Stimulated activated CD4-positive, alpha-beta T cell treated with anti-CD3 and anti-CD28 coated beads, Interleukin-2, amount 100 ng/mL, for 4 hours (primary cell): ENCODE measurements at places on chromosomes 1 and 21.

- no peak for DNase-seq
Observed at GRCh38 chr1:29939079-29939478, 702.8 kb downstream of the PTPRU start.

- no peak for DNase-seq
Observed at GRCh38 chr1:71706029-71706671, 576.2 kb downstream of the NEGR1 start.

DNA sequence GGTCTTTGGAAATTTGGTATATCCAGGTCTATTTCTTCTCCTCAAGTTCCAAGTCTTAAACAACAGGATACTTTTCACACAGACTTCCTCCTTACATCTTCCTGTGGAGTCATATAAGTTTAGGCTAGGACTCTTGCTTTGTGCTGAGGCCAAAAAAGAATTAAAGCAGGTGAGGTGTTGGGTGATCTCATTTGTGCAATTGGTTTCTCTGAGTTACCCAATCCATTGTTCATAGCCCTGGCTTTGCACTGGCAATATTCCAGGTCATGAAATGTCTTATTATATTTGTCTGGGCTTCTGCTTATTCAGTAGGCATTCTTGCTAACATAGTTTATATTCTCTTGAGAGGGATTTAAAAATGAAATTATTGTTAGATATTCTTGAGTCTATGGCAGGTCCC, 14.1 kb upstream of the KIAA0040 start:
- no peak for DNase-seq

GRCh38 chr21:37060296-37060695, 12.6 kb downstream of the PIGP start:
- DNase-seq = no peak

DNA sequence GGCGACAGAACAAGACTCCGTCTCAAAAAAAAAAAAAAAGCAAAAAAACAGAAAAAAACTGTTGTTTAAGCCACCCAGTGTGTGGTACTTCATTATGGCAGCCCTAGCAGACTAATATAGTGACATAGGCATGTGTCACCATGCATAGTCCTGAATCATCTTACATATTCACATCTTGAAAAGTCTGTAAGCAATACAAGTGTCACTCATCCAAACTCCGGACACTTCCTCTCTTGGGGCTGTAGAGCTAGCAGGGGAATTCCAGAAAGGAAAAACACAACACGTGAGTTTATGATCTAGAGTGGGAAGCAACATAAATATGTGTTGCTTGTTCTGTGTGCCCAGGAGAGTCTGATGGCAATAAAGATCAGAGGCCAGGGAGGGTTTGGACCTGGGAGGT, 81.6 kb upstream of the KCNE2 start:
- no peak for DNase-seq

- DNase-seq = no peak
Observed at GRCh38 chr1:155219592-155220031, 11.1 kb downstream of the MTX1 start.

- DNase-seq = no peak
Observed at GRCh38 chr1:45554198-45554597, 3.6 kb downstream of the AKR1A1 start.

DNA sequence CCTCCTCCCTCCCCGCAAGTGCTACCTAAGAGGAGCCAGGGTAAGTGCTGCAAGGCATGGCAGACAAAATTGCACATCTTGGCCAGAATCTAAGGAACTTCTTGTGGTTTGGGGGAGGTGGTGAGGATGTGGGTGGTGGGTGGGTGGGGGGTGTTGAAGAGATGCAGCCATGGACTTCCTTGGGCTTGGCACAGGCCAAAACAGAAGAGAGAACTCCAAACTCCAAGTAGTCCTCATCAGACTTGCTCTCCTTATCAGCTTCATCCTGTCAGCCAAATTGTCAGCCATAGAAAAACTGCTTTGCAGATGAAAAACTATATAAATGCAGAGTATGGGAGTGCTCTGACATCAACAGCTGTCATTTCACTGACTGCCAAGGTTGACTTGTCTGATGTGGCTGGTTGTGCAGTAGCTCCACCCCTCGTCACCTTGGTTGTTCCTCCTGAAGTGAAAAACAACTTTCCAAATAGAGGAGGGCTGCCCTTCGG, 7.1 kb downstream of the AMIGO1 start:
- DNase-seq = peak; percentile 36

DNA sequence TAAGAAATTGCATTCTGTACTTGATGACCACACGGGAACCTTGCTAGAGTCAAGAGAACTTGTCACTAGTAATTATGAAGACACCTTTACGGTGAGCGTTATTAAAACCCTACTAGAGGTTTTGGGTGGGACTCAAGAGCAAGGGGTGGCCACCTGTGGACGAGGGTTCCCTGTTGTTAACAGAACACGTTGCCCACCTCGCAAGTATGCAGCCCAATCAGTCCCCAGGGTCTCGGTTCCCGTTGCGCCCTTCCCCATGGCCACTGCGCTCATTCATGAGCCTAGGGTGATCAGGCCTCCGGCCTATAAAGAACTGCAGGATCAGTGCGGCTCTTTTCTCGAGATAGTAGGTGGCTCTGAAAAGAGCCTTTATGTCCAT, 30.2 kb upstream of the RNF187 start:
- no peak for DNase-seq

DNA sequence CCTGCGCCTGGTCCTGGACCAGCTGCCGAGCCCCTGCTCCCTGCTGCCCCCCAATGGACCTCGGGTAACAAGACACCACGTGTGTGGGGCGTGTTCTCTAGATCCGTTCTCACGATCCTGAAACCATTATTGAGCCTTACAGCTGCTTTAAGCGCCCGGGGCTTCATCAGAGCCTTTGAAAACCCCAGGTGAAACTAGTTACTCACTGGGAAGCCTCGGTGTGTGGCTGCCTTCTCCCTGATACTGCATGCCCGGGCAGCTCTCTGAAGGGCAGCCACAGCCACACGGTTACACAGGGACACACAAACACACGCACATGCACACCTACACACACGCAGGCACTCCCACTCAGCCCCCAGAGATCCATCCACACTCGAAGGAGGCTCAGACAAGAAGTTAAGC, 5.3 kb downstream of the HES2 start:
- DNase-seq = peak; percentile 26

DNA sequence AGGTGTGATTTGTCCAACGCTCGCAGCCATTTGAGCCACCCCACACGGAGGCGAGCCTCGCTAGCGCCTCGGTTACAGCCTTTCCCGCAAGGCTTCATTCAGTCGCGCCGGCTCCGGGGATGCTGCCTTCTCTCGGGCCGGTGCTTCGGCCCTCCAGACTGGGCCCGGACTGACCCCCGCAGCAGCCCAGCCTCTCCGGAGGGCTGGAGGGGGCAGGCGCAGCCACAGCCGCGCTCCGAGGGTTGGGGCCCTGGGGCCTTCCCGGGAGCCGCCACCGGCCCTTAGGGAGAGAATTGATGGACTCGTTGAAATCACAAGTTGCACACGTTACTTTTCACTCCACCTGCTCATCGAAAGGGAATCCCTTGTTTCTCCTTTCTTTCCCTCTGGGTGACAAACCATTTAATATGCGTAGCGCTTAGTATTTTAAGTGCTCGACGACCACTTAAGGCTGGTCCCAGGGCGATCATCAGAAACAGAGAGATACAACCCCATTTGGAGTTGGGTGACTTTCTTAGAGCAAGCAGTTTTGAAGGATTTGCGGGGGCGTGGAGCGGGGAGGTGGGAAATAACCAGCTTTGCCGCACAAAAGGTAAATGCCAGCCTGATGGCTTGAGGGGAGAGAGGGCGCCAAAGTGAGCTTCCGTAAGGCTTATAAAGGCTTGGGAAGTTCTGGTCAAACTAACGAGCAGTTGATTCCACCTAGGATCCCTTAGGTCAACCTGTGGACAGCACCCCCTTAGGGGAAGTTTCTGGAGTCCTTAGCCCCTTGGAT, 24.6 kb upstream of the ENAH start:
- no peak for DNase-seq

- no peak for DNase-seq
Observed at GRCh38 chr1:199173356-199173755, 534.5 kb downstream of the PTPRC start.

- DNase-seq = peak; percentile 84
Observed at GRCh38 chr1:24502709-24503058, at the start of gene RCAN3. Gene RCAN3, plus strand, starts transcription at chr1:24502836. Its CDS starts 11,537 bp downstream, at chr1:24514373.

DNA sequence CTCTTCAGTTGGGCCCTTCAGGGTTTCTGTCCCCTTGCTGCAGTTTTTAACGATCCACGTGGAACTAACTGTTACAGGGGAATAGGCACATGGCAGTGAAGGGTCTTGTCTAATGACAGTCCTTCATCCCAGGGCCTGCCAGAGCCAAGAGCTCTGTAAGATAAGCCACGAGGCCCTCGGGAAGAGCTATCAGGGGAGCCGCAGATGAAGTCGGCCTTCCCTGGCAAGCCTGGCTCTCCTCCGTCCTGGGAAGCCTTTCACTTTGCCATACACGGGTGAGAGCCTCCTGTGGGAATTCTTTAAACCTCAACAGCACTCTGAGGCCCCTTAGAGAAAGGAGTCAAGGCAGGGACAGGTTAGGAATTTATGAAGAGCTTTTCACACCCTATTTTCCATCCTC, 29.0 kb downstream of the ACP6 start:
- no peak for DNase-seq

DNA sequence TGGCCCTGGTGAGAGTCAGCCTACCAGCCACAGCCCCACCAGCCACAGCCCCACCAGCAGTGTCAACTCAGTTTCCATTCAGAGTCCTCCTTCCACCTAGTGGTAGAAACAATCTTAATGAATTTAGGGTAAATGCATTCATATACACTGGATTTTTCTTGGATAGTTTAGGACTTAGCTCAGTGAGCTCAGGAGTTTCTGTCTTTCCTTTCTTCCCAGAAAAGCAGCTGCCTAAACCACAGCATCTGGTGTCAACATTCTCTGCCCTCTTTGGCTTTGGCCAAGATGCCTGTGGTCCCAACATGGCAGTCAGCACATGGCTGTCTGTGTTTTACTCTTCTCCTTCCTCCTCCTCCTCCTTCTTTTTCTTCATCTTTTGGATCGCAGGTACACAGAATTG, 94.0 kb downstream of the CLIC6 start:
- no peak for DNase-seq

GRCh38 chr1:172400722-172401105, 19.8 kb upstream of the C1orf105 start:
- DNase-seq = no peak

- no peak for DNase-seq
Observed at GRCh38 chr1:8174807-8175206, 143.1 kb upstream of the SLC45A1 start.

- no peak for DNase-seq
Observed at GRCh38 chr1:84540759-84541158, 33.5 kb downstream of the CTBS start.

GRCh38 chr1:180691322-180691913, 59.6 kb downstream of the XPR1 start:
- DNase-seq = no peak

DNA sequence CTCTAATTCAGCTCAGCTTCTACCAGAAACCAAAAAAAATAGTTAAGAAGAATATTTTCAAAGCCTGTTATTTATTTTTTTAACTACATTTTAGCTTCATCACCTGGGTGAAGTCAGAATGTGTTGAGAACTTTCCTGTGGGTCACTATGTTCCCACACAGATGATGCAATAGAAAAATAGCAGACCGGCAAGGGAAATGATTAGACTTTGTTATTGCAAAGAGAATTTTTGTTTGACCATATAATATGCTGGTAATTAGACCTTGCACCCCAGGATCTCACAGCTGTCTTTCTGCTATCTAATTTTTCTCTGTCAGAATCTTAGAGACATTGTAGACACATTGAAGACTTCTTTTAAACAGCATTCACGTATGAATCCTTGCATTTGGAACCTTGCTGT, 299.3 kb downstream of the TBX15 start:
- DNase-seq = no peak

- DNase-seq = no peak
Observed at GRCh38 chr1:202023001-202023433, 12.6 kb downstream of the ELF3 start.

GRCh38 chr1:116377541-116378529, 4.8 kb downstream of the ATP1A1 start:
- no peak for DNase-seq

DNA sequence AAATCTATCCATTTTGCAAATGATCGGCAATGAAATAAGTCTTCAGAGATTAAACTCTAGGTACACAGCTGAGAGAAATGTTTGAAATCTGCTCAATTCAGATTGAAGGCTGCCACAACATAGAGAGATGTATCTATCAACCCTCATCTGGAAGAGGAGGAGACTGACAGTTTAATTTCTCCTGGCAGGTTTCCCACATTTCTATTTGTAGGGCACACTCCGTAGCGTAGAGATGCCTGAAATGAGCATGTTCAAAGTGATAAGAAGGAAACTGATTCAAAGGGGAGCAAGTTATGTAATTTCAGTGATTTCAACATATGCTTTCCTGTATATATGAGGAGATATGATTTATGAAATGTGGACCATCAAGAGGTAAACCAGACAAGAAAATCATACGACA, 44.1 kb downstream of the NIBAN1 start:
- no peak for DNase-seq

- no peak for DNase-seq
Observed at GRCh38 chr21:17585875-17586450, 26.7 kb downstream of the BTG3 start.

DNA sequence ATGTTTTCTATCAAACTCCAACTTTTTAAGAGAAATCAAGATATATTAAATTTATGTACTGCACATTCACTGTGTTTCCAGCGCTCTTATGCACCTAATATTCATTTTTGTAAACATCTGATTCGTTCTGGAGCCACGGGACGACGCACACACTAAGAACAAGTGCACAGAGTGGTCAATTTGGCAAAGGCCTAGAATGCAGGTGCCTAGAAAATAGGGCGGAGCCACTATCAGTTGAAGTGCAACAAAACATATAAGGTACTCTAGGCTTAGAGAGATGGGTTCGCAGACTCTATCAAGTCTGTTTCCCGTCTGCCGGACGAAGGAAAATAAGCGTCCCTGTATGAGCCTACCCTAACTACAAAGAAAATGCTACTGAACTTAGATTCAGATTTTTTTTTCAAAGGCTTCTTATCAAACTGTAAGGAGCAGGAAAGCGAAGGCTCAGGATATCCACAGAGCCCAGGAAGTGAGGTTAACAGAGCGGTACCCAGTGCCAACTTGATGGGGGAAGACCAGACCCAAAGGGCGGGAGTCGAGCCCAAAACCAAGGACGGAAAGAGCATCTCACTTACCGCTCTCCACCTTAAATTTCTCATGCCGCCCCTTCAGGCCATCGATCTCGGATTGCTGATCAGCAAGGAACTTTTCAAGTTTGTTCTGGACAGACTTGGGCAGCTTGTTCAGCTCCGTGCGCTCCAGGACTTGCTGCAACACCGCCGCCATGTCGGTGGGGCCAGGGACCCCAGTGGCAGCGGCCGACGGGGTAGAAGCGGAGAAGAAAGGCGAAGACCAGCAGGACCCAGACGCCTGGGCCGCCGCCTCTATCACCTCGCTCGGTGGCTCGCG, 526 bp downstream of the TPR start:
- DNase-seq = no peak

DNA sequence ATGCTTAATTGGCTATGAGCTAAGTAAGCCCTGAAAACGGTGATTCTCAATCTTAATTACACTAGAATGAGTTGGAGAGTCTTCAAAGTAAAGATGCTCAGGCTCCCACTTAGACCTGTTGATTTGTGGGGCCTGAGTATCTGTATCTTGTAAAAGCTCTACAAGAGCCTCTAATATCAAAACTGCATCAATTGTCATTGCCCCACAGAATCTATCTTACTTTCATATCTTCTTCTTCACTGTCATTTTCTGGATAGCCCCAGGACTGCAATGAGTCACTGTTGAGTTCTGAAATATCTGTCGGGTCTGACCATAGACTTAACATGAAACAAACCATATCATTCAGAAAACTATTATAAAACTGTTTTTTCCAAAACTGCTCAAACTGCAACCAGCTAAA, 102.8 kb upstream of the SERTAD4 start:
- DNase-seq = no peak

GRCh38 chr1:236345728-236346127, 48.4 kb upstream of the EDARADD start:
- DNase-seq = no peak
